ENCODE measurements at places on chromosomes 4 and X.

DNA sequence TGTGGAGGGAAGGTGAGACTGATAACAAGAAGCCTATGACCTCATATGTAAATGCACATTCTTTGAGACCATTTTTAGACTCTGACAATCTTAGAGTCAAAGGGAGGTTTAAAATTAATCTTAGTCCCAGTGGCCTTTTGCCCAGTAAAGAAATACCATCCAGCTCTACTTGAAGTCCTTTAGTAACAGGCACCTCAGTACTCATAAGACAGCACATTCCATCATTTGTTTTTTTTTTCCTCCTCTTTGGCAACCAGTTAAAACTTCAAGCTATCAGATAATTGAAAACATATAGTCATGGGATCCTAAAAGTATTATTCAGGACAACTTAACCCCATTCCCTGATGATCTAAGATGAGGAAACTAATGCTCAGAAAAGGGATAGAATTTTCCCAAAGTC lies 4.6 kb downstream of the EDA2R start:
- DNase-seq, result no peak

- no peak for DNase-seq
Observed at GRCh38 chr4:130336585-130337217, 1240.7 kb downstream of the C4orf33 start.

- DNase-seq, result no peak
Observed at GRCh38 chrX:15644560-15644872, 20.1 kb downstream of the CLTRN start.

DNA sequence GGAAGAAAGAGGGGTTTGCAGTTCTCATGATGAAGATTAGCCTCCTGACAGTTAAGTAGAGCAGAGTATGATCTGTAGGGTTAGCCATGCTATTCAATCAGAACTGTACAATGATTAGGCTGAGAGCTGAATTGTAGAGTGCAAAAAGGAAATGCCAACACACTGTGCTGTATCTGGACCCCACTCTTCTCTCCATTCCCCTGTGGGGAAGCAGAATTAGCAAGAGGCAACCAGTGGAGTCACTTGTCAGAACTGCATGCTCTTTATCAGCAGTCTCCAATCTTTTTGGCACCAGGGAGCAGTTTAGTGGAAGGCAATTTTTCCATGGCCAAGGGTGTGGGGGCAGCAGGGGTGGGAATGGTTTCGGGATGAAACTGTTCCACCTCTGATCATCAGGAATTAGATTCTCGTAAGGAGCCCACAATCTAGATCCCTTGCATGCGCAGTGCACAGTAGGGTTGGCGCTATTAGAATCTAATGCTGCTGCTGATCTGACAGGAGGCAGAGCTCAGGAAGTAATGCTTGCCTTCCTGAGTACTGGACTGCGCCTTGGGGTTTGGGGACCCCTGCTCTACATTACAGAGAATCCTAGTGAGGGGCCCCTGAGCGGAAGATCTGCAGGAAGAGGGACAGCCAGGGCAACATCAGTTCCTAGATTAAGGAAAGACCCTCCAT lies 19.4 kb downstream of the TBC1D9 start:
- no peak for DNase-seq
